ENCODE measurements at places on chromosomes 6 and 20.

DNA sequence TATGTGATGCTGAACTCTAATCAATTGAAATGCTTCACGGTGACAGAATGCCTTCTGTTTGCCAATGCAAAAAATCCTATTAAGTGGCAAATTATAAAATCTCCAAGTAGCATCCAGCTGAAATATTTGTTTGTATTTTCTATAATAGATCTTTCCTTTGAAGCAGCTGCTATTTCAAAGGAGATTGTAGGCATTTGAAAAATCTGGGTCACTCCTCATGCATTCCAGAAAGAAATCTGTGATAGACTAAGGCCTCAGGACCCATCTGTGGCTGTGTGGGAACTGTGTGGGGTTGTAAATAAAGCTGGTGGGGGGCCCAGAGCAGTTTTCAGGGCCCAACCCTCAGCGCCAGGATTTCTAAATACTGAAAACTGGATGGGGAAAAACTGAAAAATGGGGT is 216.9 kb upstream of the ARG1 start:
- no peak for DNase-seq

- no peak for DNase-seq
Measured at GRCh38 chr6:158303210-158303731, 9.0 kb upstream of the TULP4 start.

DNA sequence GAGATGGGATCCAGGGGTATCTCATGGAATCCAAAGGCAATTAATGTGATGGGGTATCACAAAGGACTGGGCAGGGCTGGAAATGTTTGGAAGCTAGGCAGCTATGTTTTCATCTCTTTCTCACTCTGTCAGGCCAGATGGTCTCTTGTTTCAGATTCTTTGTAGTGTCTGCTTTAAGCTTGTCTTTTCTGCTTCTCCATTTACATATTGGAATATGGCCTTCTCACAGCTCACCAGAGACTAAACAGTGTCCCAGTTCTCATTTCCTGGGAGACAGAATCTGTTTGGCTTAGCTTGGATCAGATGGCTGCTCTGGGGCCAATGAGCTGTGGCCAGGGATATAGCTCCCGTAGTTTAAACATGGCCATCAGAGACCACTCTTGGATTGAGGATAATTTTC is 78.9 kb downstream of the SLC35F1 start:
- no peak for DNase-seq

GRCh38 chr6:170083236-170084051 is 207.4 kb downstream of the DLL1 start:
- no peak for DNase-seq

- DNase-seq, result no peak
Measured at GRCh38 chr6:74676906-74677305, 528.9 kb downstream of the COL12A1 start.

- DNase-seq, result no peak
Measured at GRCh38 chr6:143621876-143622605, 55.7 kb upstream of the PHACTR2 start.

- DNase-seq, result no peak
Measured at GRCh38 chr6:133369773-133370272, 128.7 kb downstream of the EYA4 start.

DNA sequence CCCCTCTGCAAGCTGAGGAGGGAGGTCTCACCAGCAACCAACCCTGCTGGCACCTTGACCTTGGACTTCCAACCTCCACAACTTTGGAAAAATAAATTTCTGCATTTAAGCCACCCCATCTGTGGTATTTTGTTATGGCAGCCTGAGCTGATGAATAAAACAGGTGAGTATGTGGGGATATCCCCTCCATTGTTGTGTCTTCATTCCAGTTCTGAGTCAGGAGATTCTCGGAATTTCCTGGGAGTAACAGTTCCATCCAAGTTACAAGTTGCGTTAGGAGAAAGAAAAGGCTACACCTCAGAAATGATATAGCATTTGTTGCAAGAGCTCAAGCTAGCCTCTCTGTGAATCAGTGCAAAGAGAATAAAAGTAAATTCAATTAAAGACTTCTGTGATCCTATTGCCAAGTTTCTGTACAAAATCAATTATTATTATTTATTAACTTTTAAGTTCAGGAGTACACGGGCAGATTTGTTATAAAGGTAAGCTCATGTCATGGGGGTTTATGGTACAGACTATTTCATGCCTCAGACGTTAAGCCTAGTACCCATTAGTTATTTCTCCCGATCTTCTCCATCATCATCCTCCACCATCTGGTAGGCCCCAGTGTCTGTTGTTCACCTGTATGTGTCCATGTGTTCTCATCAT is 153.0 kb downstream of the NKAIN2 start:
- DNase-seq, result no peak

DNA sequence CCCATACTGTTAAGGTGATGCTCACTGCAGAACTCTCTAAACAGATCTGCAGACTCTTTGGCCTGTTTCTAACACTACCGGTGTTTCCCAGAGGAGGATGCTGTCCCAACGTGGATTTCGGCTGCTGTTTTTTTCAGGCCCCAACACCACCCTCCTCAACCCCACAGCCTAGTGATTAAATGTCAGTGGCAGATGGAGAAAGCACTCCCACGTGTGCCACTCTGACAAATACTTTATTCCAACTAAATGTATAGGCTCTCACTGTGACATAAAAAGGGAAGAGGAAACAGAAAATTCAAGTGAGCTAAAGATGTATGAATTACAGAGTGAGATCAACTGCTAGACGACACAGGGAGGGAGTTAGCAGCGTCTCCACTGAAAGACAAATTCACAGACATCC is 3.6 kb downstream of the TBC1D20 start:
- DNase-seq, result no peak

- DNase-seq, result no peak
Measured at GRCh38 chr6:26249707-26249956, 115.4 kb upstream of the BTN3A2 start.

DNA sequence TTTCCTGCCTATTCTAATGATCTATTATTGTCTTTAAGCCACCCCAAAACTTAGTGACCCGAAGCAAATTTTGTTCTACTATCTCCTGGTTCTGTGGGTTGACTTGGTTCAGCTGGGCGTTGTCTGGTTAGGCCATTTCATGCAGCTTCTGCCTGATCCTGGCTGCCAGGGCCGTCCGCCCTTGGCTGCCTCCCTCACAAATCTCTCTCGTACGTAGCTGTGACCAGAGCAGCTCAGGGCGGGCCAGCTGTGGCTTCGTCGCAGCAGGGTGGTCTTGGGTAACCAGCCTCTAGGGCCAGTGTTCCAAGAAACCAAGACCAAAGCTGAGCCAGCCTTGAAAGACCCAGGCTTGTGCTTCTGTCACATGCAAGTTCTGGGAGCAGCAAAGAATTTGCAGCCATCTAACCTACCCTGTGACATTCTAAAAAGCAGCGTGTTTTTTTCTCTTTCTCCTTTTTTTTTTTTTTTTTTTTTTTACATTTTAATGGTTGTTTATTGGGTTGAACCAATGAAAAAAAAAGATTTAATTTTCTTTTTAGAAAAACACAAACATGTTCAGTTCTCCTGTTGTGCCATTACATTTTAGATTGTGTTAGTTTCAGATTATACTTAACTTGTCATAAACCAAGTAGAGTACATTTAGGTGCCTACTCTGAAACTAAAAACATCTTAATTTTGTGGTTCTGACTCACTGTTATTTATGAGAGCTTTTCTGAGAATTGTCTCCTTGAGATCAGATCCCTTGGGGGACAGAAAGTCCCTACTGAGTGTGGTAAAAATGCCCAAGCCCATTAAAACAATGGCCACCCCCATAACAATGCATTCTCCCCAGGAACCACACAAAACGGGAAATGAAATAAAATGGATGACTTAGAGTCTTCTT is 83.9 kb downstream of the ZDHHC14 start:
- no peak for DNase-seq

GRCh38 chr6:44676826-44677433 is 289.4 kb downstream of the CDC5L start:
- no peak for DNase-seq

- DNase-seq, result no peak
Measured at GRCh38 chr6:7640607-7641577, 50.9 kb downstream of the SNRNP48 start.

- DNase-seq, result no peak
Measured at GRCh38 chr6:68988698-68989097, 353.6 kb downstream of the ADGRB3 start.

DNA sequence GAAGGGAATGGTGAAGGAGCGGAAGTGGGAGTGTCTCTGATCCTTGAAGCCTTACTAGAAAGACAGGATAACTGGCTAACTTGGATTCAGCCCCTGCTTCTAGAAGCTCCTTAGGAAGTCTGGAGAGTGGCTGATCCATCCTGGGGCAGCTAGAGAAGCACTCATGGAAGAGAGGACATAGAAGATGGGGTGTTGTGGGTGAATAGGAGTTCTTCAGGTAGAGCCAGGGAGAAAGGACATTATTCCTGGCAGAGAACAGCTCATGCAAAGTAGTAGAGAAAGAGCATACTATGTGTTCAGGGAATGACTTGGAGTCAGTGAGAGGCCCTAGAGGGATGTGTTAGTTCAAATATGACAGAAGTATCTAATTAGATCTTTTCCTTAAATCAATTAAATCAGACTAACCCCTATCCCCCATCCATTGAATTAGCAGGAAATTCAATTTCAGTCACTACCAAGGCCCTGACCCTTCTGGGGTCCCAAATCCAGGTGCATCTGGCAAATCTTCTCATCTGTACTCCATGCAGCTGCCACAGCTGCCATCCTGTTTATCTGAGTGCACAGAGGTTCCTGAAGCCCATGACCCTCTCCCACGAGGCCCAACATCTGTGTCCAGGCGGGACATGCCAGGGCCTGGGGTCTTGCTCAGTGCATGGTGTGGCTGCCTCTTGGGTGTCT is 130.7 kb downstream of the DHX35 start:
- DNase-seq, result no peak

DNA sequence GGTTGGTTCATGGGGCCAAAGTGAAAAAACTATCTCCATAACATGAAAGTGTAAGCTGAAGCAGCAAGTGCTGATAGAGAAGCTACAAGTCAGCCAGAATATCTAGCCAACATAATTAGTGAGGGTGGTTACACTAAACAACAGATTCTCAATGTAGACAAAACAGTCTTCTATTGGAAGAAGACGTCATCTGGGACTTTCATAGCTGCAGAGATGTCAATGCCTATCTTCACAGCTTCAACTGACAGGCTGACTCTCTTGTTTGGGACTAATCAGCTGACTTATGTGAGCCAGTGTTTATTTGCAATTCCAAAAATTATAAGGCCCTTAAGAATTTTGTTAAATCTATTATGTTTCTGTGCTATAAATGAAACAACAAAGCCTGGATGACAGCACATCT is 63.2 kb downstream of the GMDS start:
- no peak for DNase-seq

DNA sequence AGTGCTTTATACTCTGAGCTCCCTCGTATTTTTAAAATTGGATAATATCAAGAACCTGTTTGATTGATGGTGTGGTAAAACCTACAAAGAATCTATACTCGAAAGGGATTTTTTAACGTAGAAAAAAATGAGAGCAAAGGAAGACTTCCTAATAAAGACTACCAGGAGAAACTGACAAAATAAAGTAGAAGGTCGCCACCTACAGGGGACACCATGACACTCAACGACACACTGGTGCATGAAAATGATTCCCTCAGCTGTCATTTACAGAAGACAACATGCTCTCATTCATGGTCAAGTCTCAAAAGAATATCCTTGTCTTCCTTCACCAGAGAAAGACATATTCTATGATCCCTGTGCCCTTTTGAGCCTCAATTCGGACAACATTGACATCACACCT is 10.1 kb upstream of the NHSL1 start:
- DNase-seq, result peak; percentile 44

- DNase-seq, result no peak
Measured at GRCh38 chr20:17859616-17860232, 108.9 kb downstream of the SNX5 start.

GRCh38 chr6:35419417-35419816 is 32.7 kb upstream of the FANCE start:
- no peak for DNase-seq

GRCh38 chr6:95529762-95530161 is 47.6 kb upstream of the MANEA start:
- DNase-seq, result no peak

DNA sequence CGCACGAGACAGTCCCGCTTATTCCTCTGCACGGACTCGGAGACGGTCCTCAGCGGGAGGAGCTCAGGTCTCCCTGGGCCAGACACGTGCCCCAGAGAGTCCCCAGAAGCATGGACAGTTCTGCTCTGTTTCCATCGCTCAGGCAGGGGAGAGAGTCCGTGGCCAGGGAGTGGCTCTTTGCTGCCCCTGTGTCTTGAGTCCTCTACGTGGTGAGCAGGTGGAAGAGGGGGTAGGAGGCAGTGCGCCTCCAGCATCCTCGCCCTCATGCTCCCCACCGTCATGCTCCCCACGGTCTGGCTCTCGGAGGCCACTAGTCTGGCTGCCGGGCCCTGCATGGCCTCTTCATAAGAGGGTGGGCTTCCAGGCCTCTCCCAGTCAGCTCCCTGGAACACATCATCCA is 8.9 kb downstream of the TAGAP start:
- DNase-seq, result no peak

GRCh38 chr6:45786355-45786781 is 229.3 kb downstream of the CLIC5 start:
- no peak for DNase-seq

DNA sequence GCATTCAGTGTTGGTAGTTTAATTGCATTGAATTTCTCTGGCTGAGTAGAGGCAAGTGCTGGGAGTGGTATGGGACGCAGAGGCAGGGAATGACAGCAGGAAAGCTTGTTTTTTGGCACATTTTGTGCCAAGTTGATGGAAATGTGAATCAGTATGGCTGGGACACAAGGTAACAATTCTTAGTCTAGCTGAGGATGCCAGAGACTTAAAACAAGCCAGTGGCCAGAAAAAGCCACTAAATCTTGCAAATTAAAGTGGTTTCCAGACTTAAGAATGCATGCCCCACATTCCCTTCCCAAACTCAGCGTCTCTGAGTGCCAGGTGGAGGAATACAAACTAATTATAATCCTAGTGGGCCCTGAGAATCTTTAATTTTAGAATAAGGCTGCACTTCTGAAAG is 35.9 kb downstream of the PPARD start:
- no peak for DNase-seq

GRCh38 chr6:4420160-4420865 is 284.9 kb upstream of the ECI2 start:
- no peak for DNase-seq

- DNase-seq, result no peak
Measured at GRCh38 chr20:8227293-8227692, 95.2 kb downstream of the PLCB1 start.

DNA sequence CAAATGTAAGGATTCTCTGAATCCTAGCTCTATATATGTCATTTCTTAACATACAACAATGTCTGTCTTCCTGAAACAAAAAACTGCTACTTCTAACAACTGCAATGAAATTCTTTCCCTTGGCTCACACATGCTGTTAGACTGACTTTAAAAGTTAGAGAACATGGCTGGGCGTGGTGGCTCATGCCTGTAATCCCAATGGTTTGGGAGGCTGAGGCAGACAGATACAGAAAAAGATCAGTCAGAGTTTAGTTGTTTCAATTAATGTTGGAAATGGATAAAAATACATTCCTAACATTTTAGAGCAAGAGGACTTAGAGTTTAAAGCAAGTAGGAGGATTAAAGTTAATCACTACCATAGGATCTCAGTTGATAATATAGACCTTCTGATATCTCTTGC is 28.7 kb upstream of the KIAA1586 start:
- no peak for DNase-seq

- DNase-seq, result no peak
Measured at GRCh38 chr20:10659651-10660601, 13.9 kb downstream of the JAG1 start.

- DNase-seq, result no peak
Measured at GRCh38 chr6:37048403-37048850, 43.0 kb downstream of the FGD2 start.

- DNase-seq, result no peak
Measured at GRCh38 chr20:37987602-37988290, 45.5 kb downstream of the TTI1 start.

- no peak for DNase-seq
Measured at GRCh38 chr6:14922706-14923460, 323.0 kb upstream of the JARID2 start.

Measured in glutamatergic neuron (in vitro differentiated cells).